ENCODE measurements at places on chromosomes 3 and 15. TPM values are rescaled to one million over a fixed set of nuclear protein-coding genes. Genes with fewer than 3 reads are reported as not detected.

SEMA6D gene
- 6.6 TPM for total RNA-seq

KBTBD13 gene
- under 0.01 TPM for total RNA-seq

EXD1 gene
- total RNA-seq = not detected

GREM1 gene
- total RNA-seq = 141 TPM

DAZL gene
- total RNA-seq = not detected

CD96 gene
- not detected for total RNA-seq

ADGRG7 gene
- not detected for total RNA-seq

SI gene
- total RNA-seq = not detected

ANKRD63 gene
- not detected for total RNA-seq

CFAP44 gene
- 5.5 TPM for total RNA-seq

SERINC4 gene
- not detected for total RNA-seq

MKRN2OS gene
- 0.33 TPM for total RNA-seq

ETV5 gene
- total RNA-seq = 36.5 TPM

GCSAM gene
- total RNA-seq = not detected

MEX3B gene
- total RNA-seq = 3.2 TPM

TTBK2 gene
- total RNA-seq = 8.9 TPM

CHRFAM7A gene
- total RNA-seq = 0.17 TPM

SCAANT1 gene
- total RNA-seq = not detected

FSIP1 gene
- 1.6 TPM for total RNA-seq

GTPBP8 gene
- 45.2 TPM for total RNA-seq

POC1A gene
- 5.5 TPM for total RNA-seq

GHSR gene
- not detected for total RNA-seq

TRAT1 gene
- not detected for total RNA-seq

RAP2B gene
- total RNA-seq = 22.3 TPM

LXN gene
- total RNA-seq = 160 TPM

GTF2E1 gene
- total RNA-seq = 13.2 TPM

PLSCR4 gene
- 20.3 TPM for total RNA-seq

DNAH1 gene
- total RNA-seq = 5.0 TPM

FRMD4B gene
- under 0.01 TPM for total RNA-seq

SLC2A2 gene
- total RNA-seq = not detected

ACTRT3 gene
- 4.8 TPM for total RNA-seq

CADPS gene
- 3.8 TPM for total RNA-seq

GPR15 gene
- total RNA-seq = not detected

MNS1 gene
- 3.9 TPM for total RNA-seq

HYAL1 gene
- 6.1 TPM for total RNA-seq

ZNF621 gene
- 18.7 TPM for total RNA-seq

SLTM gene
- 47.1 TPM for total RNA-seq

CLDN16 gene
- total RNA-seq = not detected

ZNF860 gene
- 1.0 TPM for total RNA-seq

PLSCR5 gene
- not detected for total RNA-seq

ALDH1A2 gene
- 2.3 TPM for total RNA-seq

SHC4 gene
- 2.0 TPM for total RNA-seq

CADM2 gene
- total RNA-seq = 0.15 TPM

C3orf70 gene
- total RNA-seq = 0.87 TPM

PLAAT1 gene
- not detected for total RNA-seq

GNAT1 gene
- total RNA-seq = not detected

LMAN1L gene
- 0.15 TPM for total RNA-seq

SEMA3B gene
- 26.0 TPM for total RNA-seq

GATM gene
- 0.44 TPM for total RNA-seq

CD200 gene
- total RNA-seq = not detected

Data from smooth muscle cell of trachea (primary cell).